H7 (cell line): ENCODE measurements at places on chromosomes 2 and 18. TPM values are rescaled to one million over a fixed set of nuclear protein-coding genes. Genes with fewer than 3 reads are reported as not detected.

GRCh38 chr2:1663621-1664020 is 80.7 kb downstream of the PXDN start:
- no peak for DNase-seq

DNA sequence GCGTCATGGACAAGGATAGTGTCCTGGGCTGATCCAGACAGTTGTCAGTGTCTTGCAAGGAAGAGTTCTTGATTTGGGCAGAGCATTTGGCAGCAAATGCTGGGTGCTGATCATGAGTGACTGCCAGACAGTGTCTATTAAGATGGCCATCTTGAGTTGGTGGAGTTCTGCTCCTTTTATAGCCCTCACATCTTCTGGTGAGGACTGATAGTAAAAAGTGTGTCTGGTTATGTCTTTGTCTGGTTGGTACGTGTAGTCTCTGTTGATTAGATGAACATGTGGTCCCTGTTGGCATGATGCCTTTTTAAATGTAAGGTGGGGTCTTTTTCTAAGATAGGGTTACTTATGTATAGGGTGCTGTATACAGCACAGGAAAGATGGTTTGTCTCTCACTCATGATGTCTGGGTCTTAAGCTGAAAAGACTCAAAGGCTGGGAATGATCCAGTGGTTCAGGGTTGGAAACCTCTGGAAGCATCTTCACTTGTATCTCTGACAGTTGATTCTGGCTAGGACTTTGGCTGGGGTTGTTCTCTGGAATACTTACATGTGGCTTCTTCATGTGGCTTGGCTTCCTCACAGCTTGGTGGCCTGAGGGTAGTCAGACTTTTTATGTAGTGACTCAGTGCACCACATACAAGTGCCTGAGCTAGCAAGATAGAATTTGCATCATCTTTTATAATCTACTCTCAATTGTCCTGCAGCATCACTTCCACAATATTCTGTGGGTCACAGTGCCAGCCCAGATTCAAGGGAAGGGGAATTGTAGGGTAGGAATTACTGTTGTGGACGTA is 11.8 kb downstream of the MTX2 start:
- DNase-seq: no peak

DNA sequence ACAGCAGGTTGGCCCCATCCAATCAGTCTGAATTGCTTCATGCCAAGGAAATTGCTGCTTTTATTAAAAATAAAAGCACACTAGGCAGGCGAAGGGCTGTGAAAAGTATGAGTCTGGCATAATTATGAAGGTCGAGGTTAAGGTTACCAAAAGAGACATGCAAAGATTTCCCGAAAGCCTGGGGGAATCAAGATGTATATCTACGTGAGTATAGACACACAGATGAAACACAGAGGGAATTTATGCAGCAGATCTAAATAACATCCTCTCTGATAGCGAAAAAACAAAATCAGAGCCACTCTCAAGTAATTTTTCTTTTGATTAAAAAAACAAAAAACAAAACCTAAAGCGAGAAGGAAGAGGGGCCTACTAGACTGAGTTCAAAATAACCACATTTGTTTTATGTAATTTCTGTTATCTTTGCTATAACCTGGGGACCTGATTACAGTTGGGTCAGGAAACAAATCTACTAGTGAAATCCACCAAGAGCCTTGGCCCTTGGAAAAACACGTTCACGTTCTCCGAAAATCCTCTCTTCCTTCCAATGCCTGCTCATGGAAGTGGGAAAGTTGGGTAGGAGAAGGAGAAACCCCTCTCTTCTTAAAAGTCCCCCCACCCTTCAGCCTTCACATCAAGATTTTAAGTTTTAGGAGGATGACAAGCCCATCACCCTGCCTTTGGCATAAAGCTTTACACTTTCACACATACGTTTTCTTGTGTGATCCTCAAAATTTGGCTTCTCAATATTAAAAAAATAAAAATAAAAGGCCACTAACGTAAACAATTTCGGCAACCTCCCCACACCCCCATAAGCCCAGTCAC is 1.4 kb downstream of the AAK1 start:
- no peak for DNase-seq

DNA sequence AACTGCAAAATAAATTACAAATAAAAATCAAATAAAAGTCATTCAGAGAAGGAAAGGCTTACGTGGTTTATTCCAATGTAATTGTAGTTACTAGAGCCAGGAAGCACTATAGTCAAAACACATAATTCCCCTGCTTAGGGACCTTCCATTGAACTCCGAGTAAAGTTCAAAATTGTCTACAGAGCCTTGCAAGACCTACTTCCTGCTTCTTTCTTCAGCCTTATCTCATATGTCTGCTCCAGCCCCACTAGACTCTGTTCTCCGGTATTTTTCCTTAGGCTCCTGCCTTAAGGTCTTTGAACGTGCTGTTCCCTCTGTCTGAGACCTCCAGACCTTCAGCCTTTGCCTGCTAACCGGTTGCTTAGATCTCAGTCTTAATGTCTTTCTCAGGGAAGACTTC is 104.3 kb downstream of the ARL6IP6 start:
- DNase-seq: no peak

DNA sequence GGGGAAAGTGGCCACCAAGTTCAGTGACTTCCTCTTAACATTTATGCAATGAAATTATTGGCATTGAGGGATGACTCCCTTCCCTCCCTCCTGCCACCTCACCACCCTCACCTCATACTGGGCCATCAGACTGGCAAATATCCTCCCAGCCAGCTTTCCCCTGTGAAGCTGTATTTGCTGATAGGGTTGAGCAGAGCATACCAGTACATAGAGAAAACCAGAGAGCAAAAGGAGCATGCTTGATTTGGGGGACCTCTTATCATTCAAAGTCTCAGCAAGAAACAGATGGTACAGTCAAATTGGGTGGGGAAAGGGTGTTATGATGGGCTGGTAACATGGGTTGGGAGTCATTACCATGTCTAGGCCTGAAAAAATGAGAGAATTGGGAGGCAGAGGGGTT is 19.1 kb upstream of the B3GNT2 start:
- DNase-seq: no peak

DNA sequence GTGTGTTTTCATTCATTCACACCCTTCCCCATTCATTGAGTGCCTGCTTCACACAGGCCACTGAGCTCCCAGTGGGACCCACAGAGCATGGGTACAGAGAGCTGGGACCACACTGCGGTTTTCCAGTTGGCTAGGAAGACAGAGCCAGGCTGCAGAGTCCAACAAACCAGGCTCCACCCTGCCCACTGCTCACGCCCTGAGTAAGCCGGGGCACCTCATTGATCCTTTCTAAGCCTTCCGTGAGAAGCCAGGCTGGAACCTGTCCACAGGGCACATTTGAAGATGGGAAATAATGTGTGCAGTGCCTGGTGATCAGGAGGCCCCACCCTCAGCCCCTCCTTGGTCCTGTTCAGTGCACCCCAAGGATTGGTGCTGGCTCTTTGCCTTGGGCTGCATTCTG is 13.5 kb downstream of the KCNIP3 start:
- no peak for DNase-seq

The G6PC2 gene
- total RNA-seq: not detected in 2 replicates

The PLEKHB2 gene
- 82.4 and 89.1 TPM in 2 replicates for total RNA-seq
